Skeletal muscle cell (primary cell): ENCODE measurements at places on chromosomes 16 and 17.

- DNase-seq = no peak
Observed at GRCh38 chr17:18141210-18141803, 32.8 kb downstream of the MYO15A start.

GRCh38 chr17:71970312-71970711 lies 150.5 kb upstream of the SOX9 start:
- DNase-seq = peak; percentile 25

GRCh38 chr17:44375196-44376017 lies 11.8 kb upstream of the FAM171A2 start:
- no peak for DNase-seq

DNA sequence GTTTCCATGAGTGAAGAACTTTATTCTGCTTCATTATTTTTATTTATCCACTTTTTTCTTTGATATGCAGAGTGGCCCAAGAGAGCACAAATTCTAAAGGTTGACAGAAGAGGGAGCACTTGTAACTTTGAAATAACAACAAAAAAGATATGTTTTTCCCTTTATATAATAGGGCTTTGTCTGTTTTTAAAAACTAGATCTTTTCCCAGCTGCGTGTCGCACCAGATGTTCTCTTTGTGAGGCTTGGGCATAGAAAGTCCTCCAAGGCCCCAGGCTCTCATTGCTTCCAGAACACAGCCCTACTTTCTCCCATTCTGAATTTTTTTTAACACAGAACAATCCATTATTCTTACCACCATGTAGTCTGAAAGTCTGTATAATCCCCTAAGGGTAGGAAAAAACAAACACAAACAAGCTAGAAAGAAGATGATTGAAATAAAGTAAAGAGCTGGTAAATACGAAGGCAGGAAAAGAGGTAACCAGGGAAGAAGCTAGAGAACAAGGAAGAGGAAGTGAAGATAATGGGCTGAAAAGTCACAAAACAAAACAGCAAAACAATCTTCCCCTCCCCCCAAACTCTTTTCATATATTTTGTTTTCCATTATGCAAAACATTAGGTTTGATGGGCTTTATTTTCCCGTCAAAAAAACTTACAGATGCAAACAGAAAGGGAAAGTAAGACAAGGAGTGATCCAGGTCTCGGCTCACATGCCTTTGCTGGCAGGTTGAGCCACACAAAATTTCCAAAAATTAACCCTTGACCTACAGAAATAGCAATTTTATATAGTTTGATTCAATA lies 160.4 kb downstream of the ABCA8 start:
- no peak for DNase-seq
